ENCODE measurements at places on chromosomes 11 and 22.
A peak's percentile ranks its signal among the peaks of the same experiment; 100 is the strongest.

GRCh38 chr11:86211619-86212018 lies 32.9 kb upstream of the EED start:
- DNase-seq: no peak

- DNase-seq: peak; percentile 68
Measured at GRCh38 chr22:21837248-21837979, 30.0 kb downstream of the MAPK1 start.

- peak; percentile 78 for DNase-seq
Measured at GRCh38 chr11:114291381-114291780, 4.8 kb upstream of the NNMT start.

GRCh38 chr11:19756675-19757475 lies 44.2 kb downstream of the NAV2 start:
- no peak for DNase-seq

- DNase-seq: no peak
Measured at GRCh38 chr11:28969832-28970231, 861.6 kb downstream of the METTL15 start.

- no peak for DNase-seq
Measured at GRCh38 chr11:112817376-112817775, 143.8 kb upstream of the NCAM1 start.

DNA sequence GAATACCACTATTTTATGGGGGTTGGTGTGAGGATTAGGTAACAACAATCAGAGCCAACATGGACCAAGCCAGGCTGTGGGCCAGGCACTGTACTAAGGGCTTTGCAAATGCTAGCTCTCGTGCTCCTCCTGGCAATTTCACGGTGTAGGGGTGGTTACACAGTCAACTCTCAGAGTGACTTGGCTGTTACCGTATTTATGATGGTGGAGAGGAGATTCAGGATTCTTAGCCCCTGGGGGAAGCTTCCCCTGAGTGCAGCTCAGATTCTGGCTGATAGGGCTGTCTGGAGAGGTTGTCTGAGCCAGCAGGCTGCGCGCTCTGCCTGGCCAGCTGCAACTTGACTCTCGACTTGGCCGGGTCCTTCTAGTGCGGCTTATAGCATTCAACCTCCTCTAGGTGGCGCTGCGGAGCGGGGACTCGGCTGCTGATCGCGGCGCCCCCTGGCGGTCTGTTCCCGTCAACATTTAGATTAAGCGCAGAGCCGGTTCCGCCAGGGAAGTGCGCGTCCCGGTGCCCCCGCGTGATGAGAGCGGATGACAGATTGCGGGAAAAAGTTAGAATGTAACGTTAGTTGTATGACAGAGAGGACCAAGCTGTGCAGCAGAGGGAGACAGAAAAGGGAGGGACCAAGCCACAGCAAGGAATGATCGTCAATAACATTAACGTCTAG lies 4.5 kb upstream of the NCF4 start:
- DNase-seq: peak; percentile 74

- DNase-seq: no peak
Measured at GRCh38 chr11:60816590-60817157, 25.2 kb upstream of the CCDC86 start.

DNA sequence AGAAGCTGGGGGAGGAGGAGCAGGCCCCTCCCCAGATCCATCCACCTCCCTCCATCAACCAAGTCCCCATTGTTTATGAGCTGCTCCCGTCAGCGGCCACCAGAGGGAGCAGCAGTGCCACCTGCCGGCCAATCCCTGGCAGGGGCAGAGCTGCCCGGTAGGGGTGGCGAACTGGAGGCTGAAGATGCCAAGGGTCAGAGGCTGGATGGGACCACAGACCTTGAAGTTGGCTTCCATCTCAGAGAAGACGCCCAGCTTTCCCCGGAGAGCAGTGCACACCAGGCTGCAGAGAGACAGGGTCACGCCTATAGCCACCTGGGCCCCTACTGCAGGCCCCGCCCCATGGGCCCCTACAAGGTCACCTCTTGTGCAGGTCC lies 3.6 kb downstream of the FIBP start:
- peak; percentile 75 for DNase-seq

DNA sequence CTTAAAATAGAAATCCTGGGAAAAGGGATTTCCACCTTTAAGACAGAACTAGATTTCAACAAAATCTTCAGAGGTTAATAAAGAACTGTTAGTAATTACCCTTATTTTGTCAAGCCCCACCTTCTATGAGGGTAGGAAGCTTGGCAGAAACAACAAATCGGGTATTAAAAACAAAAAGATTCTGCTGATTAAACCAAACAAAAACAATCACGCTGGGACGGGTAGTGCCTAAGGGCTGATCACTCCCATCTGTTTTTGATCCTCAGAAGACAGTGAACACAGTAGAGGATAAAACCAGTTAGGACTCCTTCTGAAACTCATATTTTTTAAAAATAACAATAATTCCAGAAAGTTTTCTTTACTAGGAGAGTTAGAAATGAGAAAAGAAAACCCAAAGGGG lies 441.3 kb upstream of the API5 start:
- DNase-seq: no peak

DNA sequence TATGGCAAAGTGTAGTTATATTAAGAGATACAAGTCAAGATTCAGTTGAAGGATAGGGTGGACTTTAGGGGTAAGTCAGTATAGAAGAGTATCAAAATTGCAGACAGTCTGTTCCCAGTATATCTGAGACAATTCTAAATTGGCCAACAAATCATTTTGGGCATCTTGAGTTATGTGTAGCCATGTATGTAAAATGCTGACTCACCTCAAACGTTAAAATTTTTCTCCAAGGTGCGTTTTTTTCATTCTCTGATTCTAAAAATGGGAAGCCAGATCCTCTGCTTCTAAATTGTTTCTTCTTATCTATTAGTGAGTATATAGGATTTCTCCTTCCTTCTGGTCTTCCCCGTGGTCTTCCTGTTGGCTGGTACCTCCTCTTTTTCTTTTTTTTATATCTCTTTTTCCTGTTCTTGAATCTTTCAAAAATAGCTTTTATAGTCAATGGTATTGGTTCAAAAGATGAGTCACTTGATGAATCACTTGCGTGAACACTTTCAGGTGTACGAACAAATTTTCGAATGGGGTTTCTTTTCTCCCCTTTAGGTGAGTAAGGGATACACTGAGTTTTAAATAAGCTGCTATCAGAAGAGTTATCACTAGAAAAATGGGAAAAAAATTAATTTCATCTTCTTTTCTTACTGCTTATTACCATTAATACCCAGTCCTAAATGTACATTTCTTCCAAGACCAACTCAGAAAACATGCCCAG lies 3.2 kb downstream of the TAF1D start:
- DNase-seq: no peak

GRCh38 chr22:33639588-33640254 lies 280.6 kb downstream of the LARGE1 start:
- no peak for DNase-seq

DNA sequence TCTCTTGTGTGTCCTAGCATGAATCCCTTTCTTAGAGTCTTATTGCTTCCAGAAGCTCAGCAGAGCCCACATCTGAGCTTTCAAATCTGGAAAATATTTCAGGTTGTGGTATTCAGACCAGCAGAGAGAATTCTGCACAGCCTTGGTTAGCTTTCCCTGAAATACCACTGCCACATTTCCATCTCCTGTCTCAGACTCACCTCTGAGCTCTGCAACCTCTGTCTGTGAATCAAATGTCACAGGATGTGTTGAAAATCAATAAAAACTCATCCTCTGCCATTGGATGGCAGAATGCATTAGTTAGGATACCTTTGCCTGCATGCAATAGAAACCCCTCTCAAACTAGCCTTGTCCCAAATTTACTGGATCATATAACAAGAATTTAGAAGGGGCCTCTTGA lies 47.7 kb downstream of the ENDOD1 start:
- DNase-seq: no peak

GRCh38 chr11:44524751-44525201 lies 40.7 kb upstream of the CD82 start:
- no peak for DNase-seq

DNA sequence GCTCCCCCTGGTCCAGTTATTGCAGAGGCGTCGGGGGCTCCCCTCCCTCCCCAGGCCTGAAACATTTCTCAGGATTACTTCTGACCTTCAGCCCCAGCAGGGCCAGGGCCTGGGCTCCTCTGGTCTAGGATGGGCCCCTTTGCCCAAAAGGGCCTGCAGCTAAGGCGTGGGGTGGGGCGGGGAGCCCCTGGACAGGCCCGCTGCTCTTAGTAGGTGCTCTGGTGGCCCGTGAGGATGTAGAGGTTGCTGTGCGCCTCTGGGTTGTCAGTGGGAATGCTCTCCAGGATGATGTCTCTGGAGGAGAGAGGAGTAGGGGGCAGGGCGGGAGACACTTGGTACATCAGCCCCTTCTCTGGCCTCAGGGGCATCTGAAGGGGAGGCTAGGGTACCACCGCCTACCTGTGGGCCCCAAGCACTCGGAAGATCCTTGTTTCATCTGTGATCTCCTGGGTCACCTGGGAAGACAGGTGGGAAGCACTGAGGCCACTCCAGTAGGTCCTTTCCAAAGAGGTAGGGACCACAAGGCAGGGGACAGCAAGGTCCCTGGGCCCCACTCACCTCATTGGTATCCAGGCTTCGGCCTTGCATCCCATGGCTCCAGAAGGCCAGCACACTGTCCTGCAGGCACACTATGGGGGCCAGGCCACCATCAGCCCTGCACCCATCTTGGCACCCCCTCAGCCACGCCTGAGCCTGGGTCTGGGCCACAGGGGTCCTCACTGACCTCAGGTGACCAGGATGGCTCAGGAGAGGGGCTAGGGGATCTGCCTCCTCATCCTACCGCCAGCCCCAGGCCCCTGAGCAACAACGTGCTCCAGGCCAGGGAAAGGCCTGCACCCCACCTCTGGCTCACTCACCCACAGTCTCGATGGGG lies 11.2 kb upstream of the SF1 start:
- DNase-seq: no peak

GRCh38 chr11:93528757-93529645 lies 14.2 kb downstream of the SMCO4 start:
- no peak for DNase-seq

DNA sequence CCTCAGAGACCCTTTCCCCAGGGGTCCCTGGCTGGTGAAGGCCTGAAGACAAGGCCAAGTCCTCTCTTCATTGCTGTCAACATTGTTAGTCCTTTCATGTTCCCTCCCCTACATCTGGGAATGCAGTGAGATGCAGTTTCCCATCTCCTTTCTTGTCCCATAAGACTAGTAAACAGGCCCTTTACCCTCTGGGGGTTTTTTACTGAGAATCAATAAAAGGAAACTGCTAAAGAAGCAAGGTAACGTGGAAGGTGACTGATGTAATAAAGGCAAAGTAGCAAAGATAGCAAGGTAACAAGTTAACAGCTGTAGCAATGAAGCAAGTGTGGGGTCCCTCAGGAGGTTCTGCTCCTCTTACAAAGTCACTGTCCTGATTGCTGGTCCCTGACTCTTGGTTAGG lies 37.3 kb downstream of the TEAD1 start:
- DNase-seq: no peak

- no peak for DNase-seq
Measured at GRCh38 chr11:14584595-14584994, 59.0 kb upstream of the PDE3B start.

GRCh38 chr11:120062561-120062930 lies 75.4 kb downstream of the TRIM29 start:
- DNase-seq: no peak

- no peak for DNase-seq
Measured at GRCh38 chr11:3632070-3632660, 9.6 kb downstream of the ART5 start.

DNA sequence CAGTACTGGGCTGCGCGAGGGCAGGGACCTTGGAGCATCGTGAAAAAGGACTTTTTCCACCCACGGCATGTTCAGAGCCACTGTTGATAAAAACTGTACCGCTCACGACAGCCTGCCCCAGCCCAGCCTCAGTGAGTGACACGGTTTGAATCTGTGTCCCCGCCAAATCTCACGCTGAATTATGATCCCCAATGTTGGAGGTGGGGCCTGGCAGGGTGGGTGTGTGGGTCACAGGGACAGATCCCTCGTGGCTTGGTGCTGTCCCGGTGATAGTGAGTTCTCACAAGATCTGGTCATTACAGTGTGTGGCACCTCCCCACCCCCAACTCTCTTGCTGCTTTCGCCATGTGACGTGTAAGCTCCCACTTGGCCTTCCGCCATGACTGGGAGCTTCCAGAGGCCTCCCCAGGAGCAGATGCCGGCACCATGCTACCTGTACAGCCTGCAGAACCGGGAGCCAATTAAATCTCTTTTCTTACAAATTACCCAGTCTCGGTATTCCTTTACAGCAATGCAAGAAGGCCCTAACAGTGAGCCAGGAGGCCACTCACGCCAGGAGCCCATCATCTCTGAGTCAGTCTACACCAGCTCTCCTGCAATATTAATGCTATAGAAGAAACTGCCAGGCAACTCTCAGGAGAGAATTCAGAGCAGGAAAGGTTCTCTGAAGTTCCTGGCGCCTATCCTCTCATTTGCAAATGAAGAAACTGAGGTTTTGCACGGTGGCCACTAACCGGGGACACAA lies 1.3 kb downstream of the TOLLIP start:
- DNase-seq: peak; percentile 37

GRCh38 chr22:21797444-21798221 lies 62.0 kb upstream of the YPEL1 start:
- DNase-seq: no peak

GRCh38 chr11:123853038-123853437 lies 32.4 kb downstream of the TMEM225 start:
- DNase-seq: no peak

DNA sequence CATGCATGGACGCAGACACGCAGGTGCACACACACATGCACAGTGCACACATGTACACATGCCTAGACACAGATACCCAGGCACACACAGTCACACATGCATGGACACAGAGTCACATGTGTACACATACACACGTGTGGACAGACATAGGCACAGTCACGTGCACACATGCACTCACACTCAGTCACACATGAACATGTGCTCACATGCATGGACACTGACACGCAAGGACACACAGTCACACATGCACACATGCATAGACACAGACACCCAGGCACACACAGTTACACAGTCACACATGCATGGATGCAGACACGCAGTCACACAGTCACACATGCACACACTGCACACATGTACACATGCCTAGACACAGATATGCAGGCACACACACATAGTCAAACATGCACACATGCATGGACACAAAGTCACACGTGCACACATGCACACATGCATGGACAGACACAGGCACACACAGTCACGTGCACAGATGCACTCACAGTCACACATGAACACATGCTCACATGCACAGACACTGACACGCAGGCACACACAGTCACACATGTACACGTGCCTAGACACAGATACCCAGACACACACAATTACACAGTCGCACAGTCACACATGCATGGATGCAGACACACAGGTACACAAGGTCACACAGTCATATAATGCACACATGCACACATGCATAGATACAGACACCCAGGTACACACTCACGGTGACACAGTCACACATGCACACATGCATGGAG lies 16.8 kb downstream of the MUC2 start:
- no peak for DNase-seq

- DNase-seq: no peak
Measured at GRCh38 chr11:108793611-108794010, 128.7 kb downstream of the DDX10 start.
